COLO829 (cell line): ENCODE measurements at places on chromosomes 2 and 18.

DNA sequence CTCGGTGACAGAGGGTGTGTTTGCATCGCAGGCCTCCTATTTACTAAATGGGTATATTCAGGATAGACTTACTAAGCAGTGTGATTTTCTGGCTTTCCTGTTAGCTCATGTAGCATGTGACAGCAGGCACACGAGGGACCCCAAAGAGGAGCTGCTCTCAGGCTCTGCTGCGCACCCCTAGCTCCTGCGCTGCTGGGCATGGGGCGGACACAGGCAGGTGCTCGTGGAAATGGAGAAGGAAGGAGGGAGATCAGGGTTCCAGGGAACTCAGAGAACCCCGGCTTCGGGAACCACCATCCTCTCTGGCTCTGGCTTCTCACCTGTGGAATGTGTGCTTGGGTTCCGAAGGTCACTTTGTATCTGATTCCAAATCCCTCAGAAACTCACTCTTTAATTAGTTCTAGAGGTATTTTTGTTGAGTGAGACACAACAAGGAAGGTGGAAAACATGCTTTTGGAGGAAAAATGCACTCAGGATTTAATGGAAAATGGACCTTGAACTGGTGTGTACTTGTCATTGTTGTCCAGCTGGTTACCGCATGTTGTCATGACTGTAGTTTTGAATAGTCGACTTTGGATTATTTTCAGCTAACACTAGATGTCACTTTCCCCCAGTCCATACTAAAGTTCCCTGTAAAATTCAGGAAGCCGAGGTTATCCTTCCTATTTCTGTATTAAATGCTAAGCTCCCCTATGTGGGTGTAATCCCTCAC, 3.5 kb downstream of the SNTG2 start:
- DNase-seq, result peak; percentile 12

GRCh38 chr18:26277374-26277773, 51.1 kb downstream of the TAF4B start:
- no peak for DNase-seq

DNA sequence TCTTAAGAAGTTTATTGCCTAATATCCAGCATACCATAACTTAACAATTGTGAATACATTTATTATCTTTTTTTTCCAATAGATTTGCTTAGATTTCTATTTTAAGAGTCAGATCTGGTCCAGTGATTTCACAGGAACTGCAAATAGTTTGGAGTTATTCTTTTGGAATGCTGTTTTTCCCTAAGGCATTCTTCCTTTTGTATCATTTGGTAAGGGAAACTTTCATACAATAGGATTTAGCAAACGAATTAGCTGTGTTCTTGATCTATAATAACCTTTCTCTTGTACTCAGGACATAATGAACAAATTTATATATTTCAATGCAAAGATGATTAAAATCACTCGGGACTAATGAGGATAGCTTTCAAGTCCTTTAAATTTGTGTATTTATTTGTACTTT, 201.6 kb downstream of the ERBB4 start:
- DNase-seq, result no peak

- no peak for DNase-seq
These were observed 105.9 kb upstream of the SH3BP4 start for GRCh38 chr2:234845602-234846590.

DNA sequence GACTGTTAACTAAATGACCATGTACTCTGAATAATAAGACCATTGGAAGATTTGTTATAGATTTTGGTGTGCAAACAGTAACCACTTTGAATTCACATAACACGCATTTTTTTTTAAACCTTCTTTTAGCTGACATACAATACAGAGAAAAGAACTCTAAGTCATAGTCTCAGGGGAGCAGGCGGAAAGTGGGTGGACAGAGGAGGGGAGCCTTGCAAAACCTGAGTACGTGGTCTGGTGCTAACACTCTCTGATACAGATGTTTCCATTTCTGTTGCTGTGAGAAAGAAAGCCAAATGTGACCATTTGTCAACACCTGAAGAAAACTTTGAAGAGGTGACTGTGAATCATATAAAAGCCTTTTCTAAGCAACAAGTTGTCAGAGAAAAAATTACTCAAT, 151.8 kb upstream of the GCFC2 start:
- no peak for DNase-seq

DNA sequence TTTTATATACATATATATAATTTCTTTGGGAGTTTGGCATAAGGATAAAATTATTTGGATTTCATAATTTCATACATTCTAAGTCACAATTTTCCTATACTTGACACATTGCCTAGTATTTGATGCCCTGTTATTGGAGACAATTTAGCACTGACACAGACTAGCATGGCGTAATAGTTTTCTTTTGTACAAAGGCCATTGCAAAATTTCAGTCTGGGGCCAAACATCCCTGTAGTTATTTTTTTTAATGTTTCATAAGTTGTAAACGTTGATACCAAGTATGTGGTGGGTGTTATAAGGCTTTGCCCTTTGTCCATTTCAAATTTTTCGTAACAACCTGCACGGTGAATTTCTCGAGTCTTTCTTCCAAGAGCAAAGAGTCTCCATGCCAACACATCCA, 95.7 kb upstream of the NRP2 start:
- no peak for DNase-seq

DNA sequence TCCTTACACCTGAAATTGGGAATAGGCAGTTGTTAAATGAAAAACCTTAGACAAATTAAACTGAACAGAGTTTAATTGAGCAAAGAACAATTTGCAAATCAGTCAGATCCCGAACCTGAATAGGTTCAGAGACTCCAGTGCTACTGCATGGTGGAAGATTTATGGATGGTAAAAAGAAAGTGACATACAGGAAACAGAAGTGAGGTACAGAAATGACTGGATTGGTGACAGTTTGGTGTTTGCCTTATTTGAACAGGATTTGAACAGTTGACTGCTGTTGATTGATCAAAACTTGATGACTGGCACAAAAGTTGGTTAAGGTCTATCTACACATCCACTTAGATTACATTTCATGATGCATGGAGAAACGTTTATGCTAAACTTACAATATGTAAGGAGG, 248.8 kb downstream of the HNMT start:
- no peak for DNase-seq

DNA sequence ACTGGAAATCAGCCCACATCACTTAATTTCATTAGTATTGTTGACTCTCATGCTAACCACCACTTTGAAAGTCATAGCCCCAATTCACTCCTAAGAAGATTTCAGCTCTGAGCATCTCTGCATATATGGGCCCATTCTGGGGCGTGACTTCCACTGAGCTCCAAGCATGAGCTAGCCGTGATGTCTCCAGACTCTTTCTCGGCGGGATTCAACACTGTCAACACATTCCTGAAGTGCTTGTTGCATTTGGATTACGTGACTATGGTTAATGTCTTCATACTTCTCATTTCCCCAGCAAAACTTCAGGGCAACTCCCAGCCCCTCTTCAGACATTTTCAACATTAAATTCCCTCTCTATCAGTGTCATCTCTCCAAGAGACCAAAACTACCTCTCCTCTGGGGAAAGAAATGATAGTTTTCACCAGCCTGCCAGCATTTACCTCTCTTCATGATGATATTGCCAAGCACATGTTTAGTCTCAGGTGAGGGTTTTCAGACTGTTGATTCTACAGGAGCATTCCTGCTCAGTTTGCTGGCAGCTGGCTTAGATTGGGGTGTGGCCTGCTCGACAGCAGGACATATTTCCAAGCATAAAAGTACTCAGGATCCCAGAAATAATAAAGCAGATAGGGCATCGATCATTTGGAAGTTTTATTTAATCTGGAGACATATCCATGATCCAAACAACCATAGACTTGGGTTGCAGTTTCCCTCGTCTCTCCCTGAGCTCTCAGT, 81.7 kb downstream of the FEZ2 start:
- no peak for DNase-seq

DNA sequence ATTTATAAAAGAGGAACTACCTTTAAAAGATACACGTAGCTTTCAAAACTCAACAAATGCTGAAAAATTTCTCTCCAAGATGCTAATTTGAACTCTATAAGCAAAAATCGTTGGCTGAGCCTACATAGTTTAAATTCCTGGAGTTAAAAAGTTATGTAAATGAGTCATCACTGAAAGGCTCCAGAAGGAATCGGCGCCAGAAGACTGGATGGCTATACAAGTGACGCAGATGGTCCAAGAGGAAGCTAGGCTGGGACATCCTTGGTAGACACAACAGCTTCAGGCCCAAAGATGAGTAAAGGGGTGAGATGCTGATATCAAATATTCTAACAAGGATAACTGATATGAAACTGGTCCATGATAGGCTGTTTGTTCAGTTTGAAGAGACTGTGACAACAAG, 22.8 kb upstream of the DNAH6 start:
- DNase-seq, result no peak

GRCh38 chr2:200871151-200871550, 6.7 kb upstream of the CLK1 start:
- DNase-seq, result no peak

DNA sequence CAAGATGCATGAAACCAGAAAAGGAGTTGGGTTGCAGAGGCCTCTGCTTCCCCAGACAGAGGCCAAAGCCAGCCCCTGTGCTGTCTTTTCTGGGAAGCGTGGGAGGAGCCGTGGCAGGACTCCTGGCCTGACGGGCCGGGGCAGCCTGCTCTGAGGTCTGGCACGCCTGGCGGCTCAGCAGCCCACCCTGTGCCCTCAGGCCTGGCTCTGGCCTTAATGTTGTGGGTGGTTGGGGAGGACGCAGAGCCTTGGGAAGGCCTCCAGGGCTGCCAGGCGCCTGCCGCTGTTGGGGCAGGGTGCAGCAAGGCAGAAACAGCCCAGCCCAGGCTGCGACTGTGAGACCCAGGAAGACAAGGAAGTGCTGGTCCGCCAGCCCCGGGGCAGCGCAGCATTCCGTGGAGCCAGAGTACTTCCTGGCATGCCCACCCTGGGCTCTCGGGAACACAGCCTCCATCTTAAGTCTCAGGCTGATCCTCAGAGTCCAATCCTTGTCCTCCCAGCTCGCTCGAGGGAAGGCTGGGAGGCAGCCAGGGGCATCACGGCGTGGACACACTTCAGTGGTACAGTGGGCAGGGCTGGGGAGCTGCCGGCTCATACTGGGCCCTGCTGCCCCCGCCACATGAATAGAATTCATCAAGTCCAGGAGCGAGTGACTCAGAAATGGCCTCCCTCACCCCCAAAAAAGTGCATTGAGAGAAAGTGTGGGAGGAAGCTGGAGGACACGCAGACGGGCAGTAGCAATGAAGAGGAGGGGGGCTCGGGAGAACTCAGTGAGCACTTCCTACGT, 72.6 kb downstream of the EMX1 start:
- no peak for DNase-seq

DNA sequence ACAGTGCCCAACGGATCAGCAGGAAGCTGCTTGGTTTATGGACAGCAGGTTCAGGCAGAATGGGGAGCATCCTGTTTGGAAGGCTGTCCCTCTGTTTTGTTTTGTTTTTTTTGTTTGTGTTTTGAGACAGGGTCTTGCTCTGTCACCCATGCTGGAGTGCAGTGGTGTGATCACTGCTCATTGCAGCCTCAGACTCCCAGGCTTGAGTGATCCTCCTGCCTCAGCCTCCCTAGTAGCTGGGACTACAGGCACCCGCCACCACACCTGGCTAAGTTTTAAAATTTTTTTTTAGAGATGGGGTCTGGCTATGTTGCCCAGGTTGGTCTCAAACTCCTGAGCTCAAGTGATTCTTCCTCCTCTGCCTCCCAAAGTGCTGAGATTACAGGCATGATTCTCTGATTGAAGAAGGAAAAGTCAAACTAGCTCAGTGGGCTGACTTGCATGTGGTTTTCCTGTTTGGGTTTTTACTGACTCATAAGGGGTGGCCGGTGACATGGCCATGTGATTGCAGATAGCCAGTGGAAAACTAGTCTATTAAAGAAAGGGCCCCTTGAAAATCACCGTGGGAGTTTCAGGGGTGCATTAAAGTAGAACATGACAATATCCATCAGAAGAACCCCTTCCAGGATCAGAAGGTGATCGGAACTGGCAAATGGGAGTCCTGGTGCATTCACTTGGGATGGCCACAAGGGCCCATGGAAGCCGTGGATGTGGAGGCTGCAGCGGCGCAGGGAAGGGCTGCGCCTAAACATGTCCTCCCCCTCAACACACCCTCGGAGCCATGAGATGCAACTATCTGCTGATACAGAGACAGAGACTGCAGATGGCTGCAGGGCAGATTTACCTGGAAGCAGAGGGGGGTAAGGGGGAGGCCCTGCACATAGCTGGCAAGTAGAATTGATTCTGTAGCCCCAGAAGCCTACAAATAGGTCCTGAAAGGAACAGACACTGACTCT, 26.5 kb downstream of the AQP12B start:
- DNase-seq, result no peak

DNA sequence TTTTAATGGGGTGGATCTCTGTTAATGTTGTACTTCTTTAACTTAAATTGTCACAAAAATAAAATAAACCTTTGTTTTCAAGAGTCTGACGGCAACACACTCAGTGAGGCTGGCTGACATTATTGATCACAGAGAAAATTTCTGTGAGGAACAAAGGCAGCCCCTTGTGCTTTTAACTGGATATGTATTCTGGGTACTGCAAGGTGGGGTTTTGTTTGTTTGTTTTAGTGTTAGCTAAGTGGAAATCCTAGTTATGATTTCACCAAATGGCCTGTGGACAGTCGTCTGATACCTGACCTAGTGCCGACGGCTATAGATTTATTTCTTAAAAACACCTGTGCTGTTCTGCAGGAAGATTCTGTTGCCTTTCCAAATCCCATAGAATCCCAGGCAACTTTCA, 1329.5 kb upstream of the ZEB2 start:
- DNase-seq, result no peak

DNA sequence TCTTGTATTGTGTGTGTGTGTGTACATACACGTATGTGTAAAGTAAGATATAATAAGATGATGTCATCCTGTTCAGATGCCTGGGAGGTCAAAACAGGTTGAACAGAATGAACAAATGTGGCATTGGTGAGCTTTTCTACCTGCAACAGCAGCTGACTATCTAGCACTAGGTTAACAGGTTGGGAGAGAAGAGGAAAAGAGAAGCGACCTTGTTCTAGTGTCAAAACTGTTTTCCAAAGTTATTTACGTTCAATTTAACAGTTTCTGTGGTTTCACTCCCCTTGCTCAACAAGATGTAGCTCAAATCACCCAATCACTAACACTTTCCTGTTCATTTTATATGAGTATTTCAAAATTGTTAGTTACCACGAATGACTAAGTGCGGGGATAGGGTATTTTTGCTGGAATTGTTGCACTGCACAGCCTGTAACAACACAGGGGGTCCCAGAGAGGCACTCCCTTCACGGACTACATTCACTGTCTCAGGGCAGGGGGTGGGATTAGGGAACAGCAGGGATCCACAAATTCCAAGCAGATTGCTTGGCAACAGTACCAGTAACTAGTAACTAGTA, 67.5 kb upstream of the DTNB start:
- DNase-seq, result no peak

DNA sequence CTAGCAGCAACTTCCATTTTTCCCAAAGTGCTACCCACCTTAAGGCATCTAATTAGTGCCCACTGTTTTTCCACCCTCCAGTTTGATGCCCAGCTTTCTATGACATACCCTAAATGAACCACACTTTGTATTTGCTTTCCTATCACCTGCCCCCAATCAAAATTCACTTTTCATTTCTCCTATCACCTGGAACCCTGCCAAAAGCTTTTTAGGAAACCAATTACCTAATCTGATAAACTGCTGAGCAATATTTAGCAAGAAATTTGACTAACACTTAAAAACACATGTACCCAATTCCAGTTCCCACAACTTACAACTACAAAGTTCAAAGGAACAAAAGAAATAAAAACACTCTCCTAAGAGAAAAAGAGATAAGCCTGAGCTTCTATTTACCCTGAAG, 71.7 kb downstream of the IKZF2 start:
- no peak for DNase-seq

GRCh38 chr2:215612786-215613185, 176.9 kb upstream of the FN1 start:
- no peak for DNase-seq
